ENCODE measurements at places on chromosomes 1 and 21.

DNA sequence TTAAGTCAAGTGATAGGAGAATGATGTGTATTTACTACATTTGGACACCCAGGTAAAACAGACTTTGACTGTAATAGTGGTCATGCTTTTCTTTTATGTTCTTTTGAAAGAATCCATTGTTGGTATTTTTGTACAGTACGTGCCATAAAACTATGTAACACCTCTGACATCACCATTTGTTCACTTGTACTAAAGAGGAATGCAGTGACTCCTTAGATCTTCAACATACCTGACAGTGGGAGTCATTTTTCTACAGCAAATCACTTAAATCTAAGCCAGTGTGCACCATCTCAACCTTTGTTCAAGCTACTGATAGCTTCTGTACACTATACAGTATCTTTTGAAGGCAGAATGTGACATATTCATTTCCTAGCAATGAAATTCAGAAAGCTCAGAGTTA is 6.3 kb upstream of the PLD5 start:
- DNase-seq = no peak

GRCh38 chr1:173903827-173904531 is 13.1 kb downstream of the SERPINC1 start:
- no peak for DNase-seq

DNA sequence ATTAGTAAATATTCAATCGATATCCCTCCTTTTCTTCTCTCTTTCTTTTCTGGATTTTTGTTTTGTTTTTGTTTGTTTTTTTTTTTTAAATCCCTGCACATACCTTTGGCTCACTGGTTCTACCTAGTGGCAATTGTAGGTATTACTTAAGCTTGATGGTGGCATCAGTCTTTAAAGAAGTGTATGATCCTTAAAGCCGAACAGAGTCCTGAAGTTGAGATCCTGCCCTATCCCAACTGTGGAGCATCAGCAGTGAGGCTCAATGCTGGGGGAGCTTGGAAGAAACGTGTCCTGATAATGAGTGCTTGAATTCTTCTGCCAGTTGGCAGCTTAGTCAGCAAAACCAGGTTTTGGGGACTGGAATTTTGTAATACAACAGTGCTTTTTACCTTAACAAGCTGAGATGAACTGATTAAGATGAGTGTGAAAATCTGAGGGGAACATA is 60.8 kb downstream of the FASLG start:
- DNase-seq = peak; percentile 70

GRCh38 chr1:227886503-227886961 is 61.2 kb downstream of the WNT9A start:
- no peak for DNase-seq

DNA sequence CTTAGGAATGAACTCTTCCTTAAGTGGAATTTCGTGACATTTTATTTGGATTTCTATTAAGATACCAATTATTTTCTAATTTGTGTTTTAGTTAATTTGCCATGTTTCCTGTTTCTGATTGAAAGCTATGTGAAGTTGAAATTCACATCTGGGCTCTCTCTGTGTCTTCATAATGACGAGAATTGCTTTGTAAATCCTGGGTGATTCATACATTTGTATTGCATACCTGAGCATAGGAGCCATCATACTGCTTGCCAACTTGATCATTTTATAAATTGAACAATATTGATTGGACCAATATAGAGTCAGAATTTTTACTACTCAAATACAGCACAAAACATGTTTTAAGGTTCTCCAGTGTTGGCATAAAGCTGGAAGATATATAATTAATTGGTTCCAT is 817.9 kb downstream of the BRINP3 start:
- DNase-seq = no peak

DNA sequence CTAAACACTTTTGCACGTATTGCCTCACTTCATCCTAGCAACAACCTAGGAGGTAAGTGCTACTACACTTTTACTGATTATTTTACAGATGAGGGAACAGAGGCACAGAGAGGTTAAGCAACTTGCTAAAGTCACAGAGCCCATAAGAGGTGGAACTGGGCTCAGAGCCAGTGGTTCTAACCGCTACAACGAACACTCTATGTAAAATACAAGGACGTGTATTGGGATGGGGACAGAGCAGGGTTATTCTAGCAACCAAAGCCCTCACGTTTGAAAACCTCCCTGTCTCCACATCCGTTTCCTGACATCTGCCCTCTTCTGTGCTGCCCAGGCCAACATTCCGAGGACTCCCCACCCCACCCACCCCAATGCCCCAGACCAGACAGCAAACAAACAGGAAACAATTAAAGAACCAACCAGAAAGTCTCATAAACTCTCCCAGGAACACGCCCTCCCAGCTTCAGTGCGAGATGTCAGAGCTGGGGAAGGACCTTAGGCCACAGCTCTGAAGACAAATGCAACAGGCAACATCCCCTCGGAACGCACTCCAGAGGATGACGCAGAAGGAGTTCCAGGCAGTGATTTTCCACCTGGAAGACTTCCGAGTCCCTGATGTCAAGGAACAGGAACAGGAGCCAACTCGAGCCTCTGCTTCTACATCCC is 41.1 kb downstream of the GLIS1 start:
- no peak for DNase-seq

- no peak for DNase-seq
Measured at GRCh38 chr1:234546387-234546704, 63.6 kb downstream of the IRF2BP2 start.

DNA sequence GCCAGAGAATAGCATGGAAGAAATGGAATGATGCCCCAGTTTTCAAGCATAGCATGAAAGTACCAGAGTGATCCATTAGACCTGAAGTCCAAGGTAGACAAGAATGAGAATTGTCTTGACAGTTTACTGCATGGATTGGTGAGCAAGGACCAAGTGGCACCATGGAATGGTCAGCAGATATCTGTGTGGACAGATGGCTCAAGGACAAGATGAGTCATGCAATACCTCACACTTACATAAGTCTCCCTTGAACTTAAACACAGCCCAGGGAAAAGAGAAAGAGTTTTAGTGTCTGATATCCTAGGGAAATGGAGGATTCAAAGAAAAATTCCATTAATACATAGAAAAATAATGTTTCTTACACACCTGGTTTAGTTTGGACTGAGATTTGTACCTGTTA is 195.2 kb downstream of the MRPL39 start:
- DNase-seq = no peak

GRCh38 chr1:24162201-24162600 is 19.3 kb upstream of the IL22RA1 start:
- no peak for DNase-seq

GRCh38 chr1:15598436-15598835 is 13.6 kb upstream of the AGMAT start:
- DNase-seq = no peak

- no peak for DNase-seq
Measured at GRCh38 chr1:244157731-244158438, 106.8 kb downstream of the ZBTB18 start.

- DNase-seq = no peak
Measured at GRCh38 chr1:199706826-199707606, 320.5 kb upstream of the NR5A2 start.

DNA sequence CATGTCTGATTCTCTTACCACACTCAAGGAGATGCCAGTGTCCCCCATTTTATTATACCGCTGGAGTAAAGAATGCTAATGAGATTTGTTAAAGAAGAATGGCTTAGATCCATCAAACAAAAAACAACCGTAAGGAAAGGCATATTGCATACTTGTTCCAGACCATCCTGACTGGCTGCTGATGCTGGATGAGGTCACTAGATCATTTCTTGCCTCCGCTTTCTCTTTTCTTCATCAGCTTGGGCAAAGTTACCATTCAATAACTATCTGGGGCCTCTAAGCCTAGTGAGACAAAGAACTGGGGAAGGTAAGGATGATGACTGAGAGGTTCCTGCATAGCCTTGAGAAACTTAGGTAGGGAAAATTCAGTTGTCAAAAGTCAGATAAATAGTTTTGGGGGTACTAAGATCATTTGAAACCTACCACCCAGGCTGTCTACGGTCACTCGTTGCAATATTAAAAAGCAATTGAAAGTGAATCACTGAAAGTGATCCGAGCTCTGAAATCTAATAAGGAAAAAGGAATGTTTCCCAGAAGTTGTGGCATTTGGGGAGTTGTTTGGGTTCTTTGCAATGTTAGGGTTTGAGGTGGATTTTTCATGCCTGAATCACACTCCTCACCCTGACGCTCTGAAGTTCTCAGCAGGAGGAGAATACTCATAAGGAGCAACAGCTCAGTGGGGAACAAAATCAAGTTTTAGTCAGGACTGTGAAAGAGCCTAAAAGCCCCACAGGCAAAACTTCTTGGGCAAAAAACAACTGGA is 176.8 kb downstream of the HHIPL2 start:
- no peak for DNase-seq

DNA sequence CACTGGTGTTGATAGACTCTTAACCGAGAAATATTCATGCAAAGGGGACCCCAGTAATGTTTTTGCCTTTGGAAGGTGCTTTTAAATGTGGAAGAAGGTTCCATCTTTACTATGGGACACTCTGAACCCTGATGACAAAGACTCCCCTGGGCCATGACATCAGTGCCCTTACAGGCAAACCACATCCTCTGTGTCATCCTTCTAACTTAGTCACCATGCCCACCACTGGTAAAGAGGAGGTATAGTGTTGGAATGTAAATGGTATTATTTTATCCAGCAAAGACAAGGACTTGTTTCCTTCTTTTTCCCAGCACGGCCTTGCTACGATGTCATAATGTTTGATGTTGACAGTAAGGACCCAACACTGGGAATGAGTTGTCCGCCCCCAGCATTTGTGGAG is 12.6 kb downstream of the METTL13 start:
- DNase-seq = no peak

- DNase-seq = no peak
Measured at GRCh38 chr1:7454895-7455784, 316.0 kb upstream of the VAMP3 start.

GRCh38 chr1:233668725-233669294 is 54.9 kb downstream of the KCNK1 start:
- DNase-seq = no peak

GRCh38 chr21:29349702-29350101 is 51.0 kb downstream of the BACH1 start:
- DNase-seq = no peak

DNA sequence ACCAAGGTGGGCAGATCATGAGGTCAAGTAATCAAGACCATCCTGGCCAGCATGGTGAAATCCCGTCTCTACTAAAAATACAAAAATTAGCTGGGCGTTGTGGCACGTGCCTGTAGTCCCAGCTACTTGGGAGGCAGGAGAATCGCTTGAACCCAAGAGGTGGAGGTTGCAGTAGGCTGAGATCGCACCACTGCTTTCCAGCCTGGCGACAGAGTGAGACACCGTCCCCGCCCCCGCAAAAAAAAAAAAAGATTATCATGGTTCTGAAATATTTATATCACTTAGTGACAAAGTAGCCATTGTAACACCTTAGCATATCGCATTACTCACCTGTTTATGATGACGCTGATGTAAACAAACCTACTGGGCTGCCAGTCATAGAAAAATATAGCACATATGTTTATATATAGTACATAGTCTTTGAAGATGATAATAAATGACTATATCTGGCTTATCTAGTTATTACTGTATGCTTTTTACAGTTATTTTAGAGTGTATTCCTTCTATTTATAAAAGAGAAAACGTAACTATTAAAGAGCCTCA is 160.2 kb downstream of the NCAM2 start:
- DNase-seq = no peak

- no peak for DNase-seq
Measured at GRCh38 chr1:236489710-236490377, 33.9 kb upstream of the LGALS8 start.

DNA sequence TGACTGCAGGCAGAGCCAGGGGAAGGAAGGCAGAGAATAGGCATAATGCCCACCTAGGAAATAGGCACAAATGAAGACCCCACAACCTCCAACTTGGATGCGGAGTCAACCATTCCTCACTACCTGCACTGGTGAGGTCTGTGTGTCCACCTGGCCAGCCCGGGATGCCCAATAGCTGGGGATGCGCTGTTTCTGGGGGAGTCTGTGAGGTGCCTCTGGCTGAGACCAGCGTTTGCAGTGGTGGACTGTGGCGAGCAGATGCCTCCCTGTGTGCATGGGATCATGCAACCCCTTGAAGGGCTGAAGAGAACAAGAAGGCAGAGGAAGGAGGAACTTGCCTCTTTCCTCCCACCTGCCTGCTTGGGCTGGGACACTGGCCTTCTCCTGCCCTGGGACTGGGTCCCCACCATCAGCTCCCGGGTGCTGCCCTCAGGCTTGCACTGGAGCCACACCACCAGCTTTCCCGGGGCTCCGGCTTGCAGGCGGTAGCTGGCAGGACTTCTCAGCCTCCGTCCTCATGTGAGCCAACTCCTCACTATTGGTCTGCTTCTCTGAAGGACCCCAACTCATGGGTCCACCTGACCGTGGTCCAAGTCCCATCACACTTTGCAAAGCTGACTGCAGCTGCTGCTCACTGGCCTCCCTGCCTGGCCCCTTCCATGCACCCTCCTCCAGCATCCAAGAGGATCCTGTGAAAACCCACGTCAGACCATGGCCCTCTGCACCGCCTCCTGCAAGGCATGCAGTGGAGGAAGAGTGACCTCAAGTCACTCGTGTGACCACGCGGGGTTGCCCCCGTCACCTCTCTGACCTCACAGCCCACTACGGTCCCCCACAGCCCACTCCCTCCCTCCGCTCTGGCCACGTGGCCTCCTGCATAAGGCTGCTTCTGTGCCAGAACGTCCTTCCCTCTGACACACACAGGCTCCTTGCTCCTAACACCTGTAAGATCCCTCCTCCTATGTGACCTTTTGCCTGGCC is 2.7 kb upstream of the PDE9A start:
- DNase-seq = no peak

DNA sequence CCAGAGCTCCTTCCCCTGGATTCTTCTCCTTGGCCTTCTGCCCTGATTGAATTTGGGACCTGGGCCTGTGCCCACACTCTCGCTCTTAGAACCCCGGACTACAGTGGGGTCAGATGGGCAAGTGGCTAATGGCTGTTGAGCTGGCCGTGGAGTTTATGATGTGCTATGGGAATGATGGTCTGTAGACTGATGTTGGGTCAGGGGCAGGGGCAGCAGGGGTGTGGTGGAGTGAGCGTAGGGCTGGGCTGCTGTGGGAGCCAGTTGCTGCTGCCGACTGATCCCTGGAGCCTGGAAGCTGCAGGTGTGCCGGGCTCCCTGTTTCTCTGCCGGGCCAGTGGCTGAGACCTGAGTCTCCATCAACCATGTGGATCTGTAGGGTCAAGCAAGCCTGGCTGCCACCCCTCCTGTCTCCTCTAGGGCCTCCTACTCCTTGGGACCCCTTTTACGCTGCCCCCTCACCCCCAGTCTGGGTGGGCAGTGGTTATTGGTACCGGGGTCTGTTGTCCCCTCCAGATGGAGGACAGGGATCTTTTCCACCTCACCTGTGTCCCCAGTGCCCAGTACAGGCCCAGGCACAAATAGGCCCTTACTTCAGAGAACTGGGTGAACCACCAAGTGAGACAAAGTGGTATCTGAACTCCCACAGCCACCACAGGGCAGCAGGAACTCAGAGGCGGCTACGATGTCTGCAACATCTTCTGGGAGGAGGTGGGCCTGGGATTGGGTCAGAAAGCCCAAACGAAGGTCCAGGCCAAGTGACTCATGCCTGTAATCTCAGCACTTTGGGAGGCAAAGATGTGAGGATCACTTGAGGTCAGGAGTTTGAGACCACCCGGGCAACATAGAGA is 5.1 kb downstream of the PODN start:
- no peak for DNase-seq

All from CD4-positive, alpha-beta T cell treated with Interleukin-4 for 1 hour (primary cell).